Progenitor cell of endocrine pancreas (in vitro differentiated cells): ENCODE measurements at places on chromosomes 16 and 17.
A peak's percentile ranks its signal among the peaks of the same experiment; 100 is the strongest.

- H3K4me1 ChIP-seq, result peaks cover 6% of the 10 kb centered on the region
- peak overlapping the region; percentile 74 for H3K4me3 ChIP-seq
- peak overlapping the region; percentile 89 for H3K27ac ChIP-seq
- DNase-seq, result peak; percentile 99
- peaks cover 2% of the 10 kb centered on the region for H3K36me3 ChIP-seq
These were observed 31.0 kb downstream of the HASPIN start for GRCh38 chr17:3754458-3755334.

- H3K27ac ChIP-seq, result peak overlapping the region; percentile 22
- H3K36me3 ChIP-seq, result no peaks in the 10 kb centered on the region
- DNase-seq, result no peak
- peaks cover 49% of the 10 kb centered on the region for H3K27me3 ChIP-seq
- no peaks in the 10 kb centered on the region for H3K4me1 ChIP-seq
These were observed 80.8 kb upstream of the CCL1 start for GRCh38 chr17:34443619-34444469.

DNA sequence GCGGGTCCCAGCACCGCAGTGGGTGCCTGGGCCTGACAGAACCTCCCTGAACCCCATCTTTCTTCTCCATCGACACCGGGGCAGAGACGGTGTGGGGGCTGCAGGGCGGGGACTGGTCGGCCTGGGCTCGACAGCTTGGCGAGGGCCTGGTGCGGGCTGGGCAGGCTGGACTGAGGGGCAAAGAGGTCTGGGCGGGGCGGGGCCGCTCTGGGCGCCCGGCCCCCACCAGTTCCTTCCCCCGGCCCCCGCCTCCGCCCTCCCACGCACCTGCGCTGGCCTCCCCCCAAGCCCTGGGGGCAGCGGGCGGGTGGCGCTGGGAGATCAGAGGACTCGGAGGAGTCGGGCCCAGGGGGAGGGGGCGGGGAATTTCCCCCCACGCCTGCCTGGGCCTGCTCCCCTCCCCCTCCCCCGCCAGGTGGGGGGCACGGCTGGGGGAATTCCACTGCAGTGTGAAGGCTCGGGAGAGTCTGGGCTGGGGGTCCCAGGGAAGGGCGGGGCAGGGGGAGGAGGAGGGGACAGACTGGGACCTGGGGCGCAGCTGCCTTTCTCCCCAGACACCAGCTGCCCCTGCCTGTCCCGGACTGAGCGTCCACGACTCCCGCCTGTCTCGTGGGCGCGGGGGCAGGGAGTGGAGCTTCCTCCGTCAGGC, 877 bp upstream of the KREMEN2 start:
- no peak overlapping the region for H3K27ac ChIP-seq
- peaks cover 2% of the 10 kb centered on the region for H3K4me1 ChIP-seq
- no peaks in the 10 kb centered on the region for H3K36me3 ChIP-seq
- DNase-seq, result no peak
- H3K4me3 ChIP-seq, result peak overlapping the region; percentile 57

- DNase-seq, result no peak
- no peaks in the 10 kb centered on the region for H3K36me3 ChIP-seq
- no peak overlapping the region for H3K27ac ChIP-seq
- no peaks in the 10 kb centered on the region for H3K4me1 ChIP-seq
- H3K27me3 ChIP-seq, result no peaks in the 10 kb centered on the region
These were observed 61.9 kb downstream of the MPHOSPH6 start for GRCh38 chr16:82108100-82108499.

- H3K4me1 ChIP-seq, result peaks cover 2% of the 10 kb centered on the region
- H3K36me3 ChIP-seq, result no peaks in the 10 kb centered on the region
- no peak overlapping the region for H3K4me3 ChIP-seq
- peaks cover 23% of the 10 kb centered on the region for H3K27me3 ChIP-seq
These were observed 36.5 kb downstream of the TRARG1 start for GRCh38 chr17:1315891-1316403.

DNA sequence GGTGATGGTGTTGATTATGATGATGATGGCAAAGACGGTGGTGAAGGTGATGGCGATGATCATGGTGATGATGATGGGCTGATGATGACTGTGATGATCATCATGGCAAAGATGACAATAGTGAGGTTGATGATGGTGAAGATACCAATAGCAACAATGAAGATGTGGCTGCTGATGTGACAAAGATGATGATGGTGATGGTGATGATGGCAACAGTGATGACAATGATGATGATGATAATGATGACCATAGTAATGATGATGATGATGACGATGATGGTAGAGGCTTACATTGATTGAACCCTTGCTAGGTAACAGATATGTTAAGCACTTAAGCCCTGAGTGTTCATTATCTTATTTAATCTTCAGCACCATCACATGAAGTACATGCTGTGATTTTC, 363.8 kb upstream of the HSBP1 start:
- DNase-seq, result no peak
- no peaks in the 10 kb centered on the region for H3K36me3 ChIP-seq
- H3K27ac ChIP-seq, result no peak overlapping the region
- no peak overlapping the region for H3K4me3 ChIP-seq

DNA sequence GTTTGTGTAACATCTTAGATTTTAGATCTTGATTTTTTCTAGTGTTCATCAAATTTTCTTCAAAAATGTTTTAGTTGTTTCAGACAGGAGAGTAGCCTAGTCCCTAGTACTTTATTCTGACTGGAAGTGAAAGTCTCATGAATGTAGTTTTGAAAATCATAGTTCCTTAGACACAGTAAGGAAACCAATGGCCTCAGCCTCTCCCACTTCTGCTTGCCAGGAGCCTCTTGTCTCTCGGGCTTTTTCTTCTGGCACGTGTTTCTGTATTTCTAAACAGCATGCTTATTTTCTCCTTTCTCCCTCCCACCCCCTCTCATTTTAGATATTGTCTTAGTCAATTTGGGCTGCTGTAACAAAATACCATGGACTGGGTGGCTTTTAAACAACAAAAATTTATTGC, 9.8 kb downstream of the SLFN5 start:
- no peak overlapping the region for H3K4me3 ChIP-seq
- H3K4me1 ChIP-seq, result peaks cover 7% of the 10 kb centered on the region
- no peak overlapping the region for H3K27ac ChIP-seq
- no peak for DNase-seq
- H3K27me3 ChIP-seq, result no peaks in the 10 kb centered on the region

- peaks cover 2% of the 10 kb centered on the region for H3K36me3 ChIP-seq
- no peak for DNase-seq
- H3K27me3 ChIP-seq, result peaks cover 3% of the 10 kb centered on the region
- H3K4me3 ChIP-seq, result peak overlapping the region; percentile 88
- H3K27ac ChIP-seq, result peak overlapping the region; percentile 98
These were observed 317 bp downstream of the TEFM start for GRCh38 chr17:30905742-30906100.
